Stimulated activated CD4-positive, alpha-beta T cell treated with anti-CD3 and anti-CD28 coated beads, Interleukin-1b, Interleukin-23, amount 100 ng/mL, for 24 hours (primary cell): ENCODE measurements at places on chromosomes 2 and 18.
A peak's percentile ranks its signal among the peaks of the same experiment; 100 is the strongest.

- no peak for DNase-seq
Observed at GRCh38 chr2:236408090-236408489, 143.9 kb upstream of the ASB18 start.

GRCh38 chr18:72542342-72542741 is 1.8 kb downstream of the CBLN2 start:
- DNase-seq = no peak

- no peak for DNase-seq
Observed at GRCh38 chr2:200772620-200773019, 39.1 kb upstream of the BZW1 start.

DNA sequence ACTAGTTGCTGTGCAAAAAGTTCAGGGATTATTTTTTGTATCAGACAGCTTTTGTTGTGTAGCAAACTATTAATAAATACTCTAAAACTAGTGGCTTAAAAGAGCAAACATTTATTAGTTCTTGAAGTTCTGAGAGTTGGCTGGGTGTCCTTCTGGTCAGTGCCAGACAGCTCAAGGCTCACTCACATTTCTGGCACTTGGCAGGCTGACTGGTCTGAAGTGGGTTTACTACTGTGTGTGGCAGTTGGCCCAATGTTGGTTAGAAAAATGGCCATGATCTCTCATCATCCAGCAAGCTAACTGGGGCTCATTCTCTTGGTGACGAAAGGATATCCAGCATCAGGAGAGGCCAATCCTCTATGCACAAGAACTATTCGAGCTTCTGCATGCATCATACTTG is 71.4 kb upstream of the ZNF385B start:
- DNase-seq = no peak

DNA sequence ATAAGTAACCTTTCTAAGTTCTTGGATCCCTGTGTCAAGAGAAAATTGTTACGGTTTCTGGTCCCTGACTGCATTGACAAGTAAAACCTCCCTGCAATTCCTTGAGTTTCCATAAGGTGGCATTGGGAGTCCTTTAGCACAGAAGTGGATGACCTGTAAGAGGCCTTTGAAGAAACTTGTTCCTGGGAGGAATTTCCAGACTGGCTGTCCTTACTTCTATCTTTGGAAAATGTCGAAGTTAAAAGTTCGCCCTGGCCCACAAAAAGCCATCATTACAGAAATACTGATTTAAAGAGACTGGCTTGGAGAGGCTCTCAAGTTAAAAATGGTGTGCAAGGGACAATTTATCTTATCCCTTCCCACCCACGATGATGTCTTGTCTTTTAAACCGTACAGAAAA is 218.4 kb downstream of the CDH20 start:
- DNase-seq = no peak

DNA sequence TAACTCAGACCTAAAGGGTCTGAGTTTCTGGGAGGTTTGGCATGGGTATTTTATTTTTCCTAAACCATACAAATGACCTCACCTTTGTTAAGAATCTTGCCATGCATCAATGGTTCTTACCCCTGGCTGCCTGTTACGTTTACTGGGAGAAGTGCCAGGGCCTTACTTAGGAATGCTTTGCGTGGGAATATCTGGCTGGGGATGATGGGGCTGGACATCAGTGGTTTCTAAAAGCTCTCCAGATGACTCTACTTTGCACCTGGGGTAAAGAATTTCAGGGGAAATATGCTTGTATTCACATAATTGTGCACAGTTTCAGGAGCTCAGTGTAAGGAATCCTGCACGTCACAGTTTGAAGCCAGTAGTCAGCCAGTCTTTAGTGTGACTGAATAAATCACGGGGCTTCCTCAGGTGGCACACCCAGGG is 18.2 kb upstream of the DAW1 start:
- no peak for DNase-seq

GRCh38 chr2:174835797-174836255 is 71.6 kb upstream of the CHRNA1 start:
- peak; percentile 8 for DNase-seq

DNA sequence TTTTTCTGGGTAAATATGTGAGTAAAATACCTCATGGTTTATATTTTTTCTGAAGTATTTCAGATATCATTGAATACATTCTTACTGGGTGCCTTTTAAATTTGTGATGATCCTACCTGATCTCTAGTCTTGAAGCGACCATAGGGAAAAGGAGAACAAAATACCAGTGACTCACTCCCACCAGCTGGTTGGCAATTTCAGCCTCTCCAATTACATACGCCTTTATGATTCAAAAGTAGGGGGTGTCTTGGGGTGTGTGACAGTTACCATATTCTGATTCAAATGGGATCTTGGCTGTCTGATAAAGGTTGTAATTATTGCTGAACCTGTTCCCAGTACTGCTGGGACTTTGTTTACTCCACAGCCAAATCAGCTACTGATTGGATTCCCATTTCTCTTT is 175.9 kb upstream of the NXPH2 start:
- no peak for DNase-seq

GRCh38 chr2:132605236-132606180 is 64.5 kb downstream of the LYPD1 start:
- DNase-seq = no peak

GRCh38 chr18:23883277-23883790 is 131.2 kb upstream of the TTC39C start:
- no peak for DNase-seq

DNA sequence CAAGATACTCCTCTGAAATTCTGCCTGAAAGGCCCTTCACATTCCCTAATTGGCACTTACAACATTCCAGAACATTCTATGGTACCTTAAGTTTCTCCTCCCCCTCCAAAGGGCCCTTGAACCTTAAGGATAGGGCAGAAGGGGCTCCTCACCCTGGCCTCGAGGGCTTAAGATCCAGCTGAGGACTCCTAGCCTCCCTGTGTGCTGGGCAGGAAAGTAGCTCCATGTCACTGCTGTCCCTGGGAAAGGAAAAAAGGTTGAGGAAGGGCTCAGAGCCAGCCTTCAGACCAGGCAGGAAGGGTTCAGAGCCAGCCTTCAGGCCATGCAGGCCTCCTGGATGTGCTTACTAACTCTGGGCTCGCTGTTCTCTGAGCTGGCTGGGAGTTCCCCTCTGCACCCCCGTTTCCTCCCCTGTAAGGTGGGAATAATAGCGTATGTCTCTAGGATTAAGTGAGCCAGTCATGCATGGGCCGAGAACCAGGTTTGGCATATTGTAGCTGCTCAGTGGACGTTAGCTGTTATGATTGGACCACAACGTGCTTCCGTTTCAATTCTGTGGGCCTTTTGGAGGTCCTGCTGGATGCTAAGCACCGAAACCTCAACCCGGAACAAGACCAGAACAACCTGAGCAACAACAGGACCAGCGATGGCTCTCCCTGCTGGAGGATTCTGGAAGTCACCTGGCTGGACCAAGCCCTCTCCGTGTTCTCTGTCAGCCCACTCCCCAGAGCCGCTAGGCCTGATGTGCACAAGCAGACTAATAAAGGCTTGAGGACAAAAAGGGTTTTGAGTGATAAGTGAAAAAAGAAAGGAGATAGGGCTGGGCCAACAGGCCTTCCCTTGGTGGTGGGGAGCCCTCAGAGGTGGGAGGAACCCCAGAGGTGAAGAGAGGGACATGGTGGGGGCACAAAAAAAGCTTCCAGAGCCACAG is 1.0 kb upstream of the B3GNT7 start:
- no peak for DNase-seq

DNA sequence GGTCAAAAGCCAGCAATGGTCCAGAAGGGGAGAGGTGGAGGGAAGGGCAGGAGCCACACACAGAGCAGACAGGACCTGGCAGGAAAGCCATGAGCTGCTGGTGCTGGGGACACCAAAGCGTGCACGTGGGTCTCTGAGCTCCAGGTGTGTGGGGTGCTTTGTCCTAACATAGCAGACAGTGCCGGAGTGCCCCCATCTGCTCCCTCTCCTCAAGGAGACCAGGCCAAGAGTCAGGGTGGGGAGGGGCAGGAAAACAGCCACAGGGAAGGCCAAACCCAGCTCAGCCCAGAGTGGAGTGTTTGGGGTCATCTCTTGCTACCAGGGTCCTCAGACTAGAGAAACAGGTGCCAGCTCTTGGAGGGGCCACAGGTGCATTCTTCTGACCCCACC is 4.2 kb upstream of the GPC1 start:
- no peak for DNase-seq

DNA sequence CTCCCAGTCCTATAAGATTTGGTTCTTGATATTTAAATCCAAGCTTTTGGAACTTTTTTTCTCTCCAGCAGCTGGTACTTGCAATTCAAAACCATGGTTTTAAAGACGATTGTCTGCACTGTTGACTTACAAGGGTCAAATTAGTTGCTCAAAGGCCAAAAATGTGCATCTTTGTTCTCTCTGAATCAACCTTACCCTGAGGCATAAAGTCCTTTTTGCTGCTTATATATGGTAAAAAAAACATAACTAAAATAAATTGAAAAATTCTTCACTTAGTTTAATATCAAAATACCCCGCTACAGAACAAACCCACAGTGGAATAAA is 592.7 kb downstream of the XIRP2 start:
- no peak for DNase-seq

- DNase-seq = no peak
Observed at GRCh38 chr2:176533505-176534193, 264.4 kb downstream of the MTX2 start.

DNA sequence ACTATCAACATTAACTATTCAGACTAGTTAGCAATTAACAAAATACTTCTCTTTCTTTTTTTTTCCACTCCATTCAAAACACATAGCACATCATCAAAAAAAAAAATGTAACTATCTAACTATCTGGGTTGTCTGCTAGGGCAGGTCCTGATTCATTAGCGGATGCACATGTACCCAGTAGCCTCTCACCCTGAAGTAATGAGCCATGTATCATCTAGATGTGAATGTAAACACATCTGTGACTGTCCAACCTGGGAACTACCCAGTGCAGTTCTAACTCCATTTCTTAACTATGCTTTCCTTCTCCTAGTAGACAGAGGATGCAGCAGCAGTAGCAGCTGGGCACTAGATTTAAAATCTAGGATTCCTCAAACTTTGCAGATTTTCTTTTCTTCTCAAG is 183.1 kb upstream of the PIK3C3 start:
- DNase-seq = no peak

DNA sequence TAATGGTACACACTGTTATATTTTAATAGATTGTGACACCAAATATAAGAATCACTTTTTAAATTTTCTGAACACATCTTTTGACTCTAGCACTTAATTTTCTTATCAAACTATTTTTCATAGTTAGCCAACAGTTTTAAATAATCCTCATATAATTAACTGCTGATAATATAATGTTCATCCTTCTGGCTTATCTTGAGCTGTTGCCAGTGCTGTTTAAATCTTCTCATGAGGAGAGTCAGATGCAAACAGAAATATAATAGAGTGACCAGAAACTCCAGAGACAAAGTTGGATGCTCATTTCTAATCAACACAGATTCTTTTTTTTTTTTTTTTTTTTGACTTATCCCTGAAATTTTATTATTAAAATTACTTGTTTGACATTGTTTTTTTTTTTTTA is 282.6 kb downstream of the SPAG16 start:
- DNase-seq = no peak

DNA sequence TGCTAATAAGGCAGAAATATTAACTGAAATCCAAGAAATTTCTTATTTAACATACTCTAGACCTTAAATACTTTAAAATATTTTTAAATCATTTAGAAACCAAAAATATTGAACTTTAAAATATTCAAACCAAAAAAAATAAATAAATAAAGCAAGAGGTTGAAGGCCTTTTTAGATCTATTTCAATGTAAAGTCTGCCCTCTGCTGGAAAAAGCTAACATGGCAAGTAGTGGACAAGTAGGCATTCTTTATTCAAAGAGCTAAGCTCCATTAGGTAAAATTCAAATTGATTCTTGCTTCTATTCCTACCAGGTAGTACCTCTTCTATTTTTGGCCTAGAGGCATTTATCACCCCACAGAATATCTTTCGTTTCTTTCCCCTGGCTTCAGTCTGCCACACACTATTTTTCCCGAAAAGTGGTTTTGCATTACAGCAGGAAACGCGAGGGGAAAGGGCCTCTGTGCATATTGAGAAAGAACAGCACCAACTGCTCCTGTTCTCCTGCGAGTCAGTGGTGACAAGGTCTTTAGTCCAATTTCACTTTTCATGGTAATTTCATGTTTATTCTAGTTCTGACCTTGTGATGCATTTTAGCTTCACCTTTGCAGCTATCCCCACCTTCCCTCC is 20.4 kb downstream of the IFIH1 start:
- peak; percentile 29 for DNase-seq
